ENCODE measurements at places on chromosomes 13 and 19.

GRCh38 chr13:78147905-78148304, 229.3 kb upstream of the EDNRB start:
- no peaks in the 10 kb centered on the region for H3K36me3 ChIP-seq
- peak overlapping the region; percentile 55 for H3K27ac ChIP-seq
- peak overlapping the region; percentile 62 for H3K4me3 ChIP-seq
- peak; percentile 70 for DNase-seq
- H3K4me1 ChIP-seq, result peaks cover 42% of the 10 kb centered on the region
- H3K27me3 ChIP-seq, result 0 out of 2 replicates have a peak, but pooled peaks cover 2% of the 10 kb centered on the region

DNA sequence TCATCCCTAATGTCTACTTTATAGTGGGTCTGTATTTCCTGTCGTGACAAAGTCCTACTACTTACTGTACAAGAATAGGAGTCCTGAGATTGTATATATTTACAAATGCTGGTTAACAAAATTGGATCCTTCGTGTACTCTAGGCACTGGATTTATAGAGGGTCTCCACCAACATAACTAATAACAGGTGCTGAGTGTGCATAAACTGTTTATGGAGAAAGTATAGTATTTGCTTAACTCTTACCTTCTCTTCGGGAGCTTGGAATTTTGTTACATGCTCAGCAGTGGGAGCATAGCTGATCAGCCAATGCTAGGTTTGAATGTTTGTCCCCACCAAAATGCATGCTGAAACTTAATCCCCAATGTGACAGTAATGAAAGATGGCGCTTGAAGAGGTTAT, 12.1 kb downstream of the ZNF442 start:
- H3K4me3 ChIP-seq, result no peak overlapping the region
- no peak overlapping the region for H3K27ac ChIP-seq
- peaks cover 65% of the 10 kb centered on the region for H3K36me3 ChIP-seq
- H3K4me1 ChIP-seq, result no peaks in the 10 kb centered on the region

DNA sequence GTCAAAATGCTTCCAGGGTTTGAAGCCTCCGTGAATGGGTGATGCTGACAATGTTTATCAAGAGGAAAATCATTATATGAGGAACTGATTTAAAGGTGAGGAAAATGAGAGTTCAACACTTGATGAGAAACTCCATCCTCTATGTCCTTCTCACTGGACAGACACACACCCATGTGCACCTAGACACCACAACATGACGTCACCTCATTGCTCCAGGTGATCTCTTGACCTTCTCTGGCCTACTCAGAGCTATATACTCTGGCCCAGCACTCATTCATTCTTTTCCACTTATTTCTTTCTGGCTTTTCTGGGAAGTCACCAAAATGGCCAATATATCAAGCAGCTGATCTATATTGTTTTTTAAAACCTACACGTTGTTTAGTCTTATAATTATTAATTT, 778.7 kb upstream of the PCDH20 start:
- DNase-seq, result no peak
- no peaks in the 10 kb centered on the region for H3K4me1 ChIP-seq
- no peak overlapping the region for H3K4me3 ChIP-seq
- no peaks in the 10 kb centered on the region for H3K36me3 ChIP-seq
- no peak overlapping the region for H3K27ac ChIP-seq

GRCh38 chr19:9620842-9621155, 233 bp downstream of the ZNF561 start:
- DNase-seq, result no peak
- peak overlapping the region; percentile 100 for H3K27ac ChIP-seq
- H3K4me3 ChIP-seq, result peak overlapping the region; percentile 100
- H3K36me3 ChIP-seq, result peaks cover 33% of the 10 kb centered on the region
- peaks cover 4% of the 10 kb centered on the region for H3K27me3 ChIP-seq

DNA sequence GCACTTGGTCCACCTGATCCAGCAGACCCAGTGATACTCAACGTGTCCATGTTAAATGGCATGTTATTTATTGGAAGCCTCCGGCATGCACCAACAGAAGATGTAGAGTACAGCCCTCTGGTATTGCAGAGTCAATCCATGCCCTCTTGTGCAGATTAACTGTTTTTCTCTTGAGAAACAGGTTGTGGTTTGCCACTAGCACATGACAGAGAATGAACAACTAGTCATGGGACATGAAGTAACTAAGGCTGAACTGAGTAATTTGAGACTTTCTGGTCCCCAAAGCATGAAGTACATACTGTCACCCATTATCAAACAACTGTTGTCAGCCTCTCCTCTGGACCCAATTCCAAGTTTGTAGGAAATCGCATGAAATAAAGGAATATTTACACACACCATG, 3.2 kb downstream of the ZNF562 start:
- no peak overlapping the region for H3K27ac ChIP-seq
- peaks cover 1% of the 10 kb centered on the region for H3K27me3 ChIP-seq
- H3K4me1 ChIP-seq, result peaks cover 10% of the 10 kb centered on the region
- H3K36me3 ChIP-seq, result peaks cover 75% of the 10 kb centered on the region
- no peak overlapping the region for H3K4me3 ChIP-seq

All from HFFc6 (cell line).